ENCODE measurements at places on chromosomes 16 and 17.
A peak's percentile ranks its signal among the peaks of the same experiment; 100 is the strongest.

DNA sequence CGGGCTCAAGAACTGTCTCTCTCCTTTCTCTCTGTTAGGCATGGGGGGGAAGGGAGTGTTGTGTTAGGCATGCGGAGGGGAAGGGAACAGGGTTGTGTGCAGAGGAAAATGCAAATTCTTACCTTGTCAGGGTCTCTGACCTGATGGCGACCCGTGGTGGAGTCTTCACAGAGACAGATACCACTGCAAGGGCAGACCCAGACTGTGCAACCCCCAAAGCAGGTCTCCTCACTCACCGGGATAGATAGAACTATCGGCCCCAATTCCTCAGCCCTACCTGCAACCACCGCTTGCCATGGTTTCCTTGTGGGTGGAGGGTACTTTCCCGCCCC lies 9.6 kb upstream of the MPP2 start:
- DNase-seq, result no peak

DNA sequence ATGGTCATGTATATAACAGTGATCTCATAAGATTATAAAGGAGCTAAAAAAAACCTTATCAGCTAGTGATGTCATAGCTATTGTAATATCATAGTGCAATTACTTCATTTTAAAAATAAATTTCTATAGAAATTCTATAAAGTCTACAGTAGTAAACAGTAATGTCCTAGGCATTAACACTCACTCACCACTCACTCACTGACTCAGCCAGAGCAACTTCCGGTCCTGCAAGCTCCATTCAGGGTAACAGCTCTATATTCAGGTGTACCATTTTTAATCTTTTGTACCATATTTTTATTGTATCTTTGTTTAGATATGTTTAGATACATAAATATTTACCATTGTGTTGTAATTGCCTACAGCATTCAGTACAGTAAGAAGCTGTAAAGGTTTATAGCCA lies 524.4 kb upstream of the CDH5 start:
- DNase-seq, result no peak

- no peak for DNase-seq
These were observed 740 bp upstream of the CMIP start for GRCh38 chr16:81443688-81444447.

- DNase-seq, result no peak
These were observed 104.7 kb downstream of the COPRS start for GRCh38 chr17:31754239-31754945.

DNA sequence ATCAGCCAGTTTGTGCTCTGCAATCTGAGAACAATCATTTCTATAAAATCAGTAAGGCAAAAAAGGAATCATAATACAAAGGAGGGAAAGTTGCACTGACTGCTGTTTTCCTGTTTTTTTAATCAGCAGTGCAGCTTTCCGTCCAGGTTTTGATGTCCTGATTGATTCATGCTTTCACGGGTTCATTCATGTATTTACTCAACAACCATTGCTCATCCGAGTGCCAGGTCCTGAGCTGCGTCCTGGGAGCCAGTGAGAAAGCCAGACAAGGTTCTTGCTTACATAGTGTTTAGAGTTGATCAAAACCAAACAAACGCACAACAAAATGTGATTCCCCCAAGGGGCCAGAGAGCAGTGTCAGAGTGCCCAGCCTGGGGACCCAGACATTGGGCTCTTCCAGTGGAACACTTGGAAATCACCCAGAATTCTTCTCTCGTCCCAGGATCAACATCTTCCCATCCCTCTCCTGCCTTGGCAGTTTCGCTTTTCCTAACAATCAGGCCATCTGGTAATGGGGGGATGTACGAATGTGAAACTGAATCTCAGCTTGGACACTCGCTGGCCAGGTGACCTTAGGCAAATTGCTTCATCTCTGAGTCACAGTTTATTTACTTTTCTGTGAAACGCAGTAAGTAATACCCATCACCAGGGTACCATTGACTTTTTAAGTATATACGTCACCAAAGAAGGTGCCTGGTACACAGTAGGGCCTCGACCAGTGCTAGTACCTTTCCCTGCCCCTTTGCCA lies 13.3 kb upstream of the C1QL1 start:
- no peak for DNase-seq

GRCh38 chr17:9928601-9929333 lies 23.7 kb upstream of the RCVRN start:
- DNase-seq, result no peak

DNA sequence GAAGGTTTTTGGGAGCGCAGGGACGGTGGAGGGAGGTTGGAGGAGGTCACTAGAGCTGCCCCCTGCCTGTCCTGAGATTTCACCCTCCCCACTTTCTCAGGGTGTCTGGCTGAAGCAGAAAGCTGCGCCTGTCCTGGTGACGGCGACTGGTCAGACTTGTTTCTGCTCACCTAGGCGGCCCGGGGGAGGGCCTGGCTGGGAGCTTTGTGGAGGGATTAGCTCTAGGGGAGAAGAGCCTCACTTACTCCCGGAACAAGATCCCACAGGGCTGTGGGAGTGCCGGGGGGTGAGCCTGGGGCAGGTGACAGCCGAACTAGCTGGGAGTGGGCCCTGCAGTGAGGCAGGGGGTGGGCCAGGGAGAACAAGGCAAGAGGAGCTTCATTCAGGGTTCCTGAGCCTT lies 11.5 kb downstream of the NHERF1 start:
- DNase-seq, result no peak

DNA sequence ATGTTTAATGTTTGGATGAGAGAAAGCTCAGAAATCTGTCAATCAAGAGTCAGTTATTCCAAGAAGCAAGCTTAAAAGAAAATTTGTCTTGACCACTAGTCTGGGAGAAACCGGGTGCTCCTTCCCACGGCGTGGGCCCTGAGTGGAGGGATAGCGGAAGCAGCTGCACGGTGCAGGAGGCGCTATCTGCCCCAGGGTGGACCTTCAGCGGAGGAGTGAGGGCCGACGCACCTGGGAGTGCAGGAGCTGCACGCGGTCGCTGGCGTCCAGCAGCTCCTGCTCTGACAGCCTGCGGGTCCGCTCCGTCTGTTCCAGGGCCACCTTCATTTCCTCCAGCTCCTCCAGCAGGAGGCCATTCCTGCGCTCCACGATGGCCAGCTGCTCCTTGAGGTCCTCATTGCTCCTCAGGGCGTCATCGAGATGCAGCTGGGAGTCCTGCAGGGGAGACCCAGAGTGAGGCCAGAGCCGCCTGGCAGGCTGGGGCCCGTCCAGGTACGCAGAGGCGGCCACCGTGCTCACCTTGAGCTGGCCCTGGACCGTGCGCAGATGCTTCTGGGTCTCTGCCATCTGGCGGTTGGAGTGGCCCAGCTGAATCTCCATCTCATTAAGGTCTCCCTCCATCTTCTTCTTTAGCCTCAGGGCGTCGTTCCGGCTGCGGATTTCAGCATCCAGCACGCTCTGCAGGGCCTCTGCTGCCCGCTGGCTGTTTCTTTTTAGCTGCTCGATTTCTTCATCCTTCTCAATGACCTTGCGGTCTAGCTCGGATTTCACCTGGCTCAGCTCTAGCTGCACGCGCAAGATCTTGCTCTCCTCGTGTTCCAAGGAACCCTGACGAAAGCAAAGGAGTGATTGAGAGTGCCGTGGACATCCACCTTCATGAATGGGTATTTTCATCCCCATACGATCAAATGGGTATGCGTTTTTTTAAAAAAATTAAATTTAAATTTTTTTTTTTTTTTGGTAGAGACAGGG lies 63.5 kb downstream of the MYH13 start:
- no peak for DNase-seq

GRCh38 chr16:3992297-3993051 lies 112.0 kb upstream of the CREBBP start:
- DNase-seq, result no peak

DNA sequence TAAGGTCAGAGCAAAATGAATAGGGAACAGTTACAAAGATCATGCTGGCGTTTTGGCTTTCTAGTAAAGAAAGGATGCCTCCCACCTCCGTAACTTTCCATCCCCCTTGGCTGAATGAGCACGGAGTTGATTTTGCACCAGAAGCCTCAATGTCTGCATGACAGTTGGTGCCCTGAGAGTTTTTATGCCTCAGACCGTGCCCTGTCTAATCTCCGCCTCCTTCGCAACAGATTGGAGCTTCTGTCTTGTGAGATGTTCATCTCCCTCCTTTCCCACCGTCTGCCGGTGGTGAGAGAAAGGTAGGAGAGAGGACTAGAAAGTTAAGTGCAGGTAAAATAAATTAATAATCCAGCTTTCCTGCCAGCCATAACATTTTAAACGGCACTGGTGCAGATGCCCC lies 1.9 kb downstream of the HS3ST4 start:
- DNase-seq, result no peak

DNA sequence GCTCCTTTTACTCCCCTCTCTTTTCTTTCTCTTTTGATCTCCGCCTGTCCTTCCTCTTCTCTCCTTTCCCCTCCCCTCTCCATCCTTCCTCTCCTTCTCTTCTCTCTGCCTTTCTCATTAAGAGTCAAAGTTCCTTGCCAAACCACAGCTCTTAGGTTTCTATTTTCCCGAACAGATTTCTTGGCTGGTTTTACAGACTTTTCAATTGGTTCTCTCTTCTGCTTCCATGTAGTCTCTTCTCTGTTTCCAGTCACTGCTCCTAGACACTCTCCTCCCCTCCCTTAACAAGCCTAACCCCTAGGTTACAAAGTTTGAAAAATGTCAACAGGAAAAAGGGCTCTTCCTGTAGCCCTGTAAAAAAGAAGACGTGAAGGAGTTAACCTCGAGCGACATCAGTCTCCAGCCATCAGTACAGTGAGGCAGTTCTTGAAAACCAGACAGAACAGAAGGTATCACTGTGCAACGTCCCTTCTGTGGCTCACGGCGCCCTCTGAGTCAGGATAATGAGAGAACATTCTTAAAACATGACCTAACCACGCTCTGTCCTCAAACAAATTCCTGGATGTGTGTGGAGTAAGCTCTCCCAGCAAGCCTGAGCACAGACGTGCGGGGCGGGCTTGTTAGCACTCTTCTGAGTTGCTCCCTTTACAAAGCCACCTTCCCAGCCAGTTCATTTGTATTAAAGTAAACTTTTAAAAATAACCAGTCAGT lies 11.6 kb upstream of the MARCHF10 start:
- DNase-seq, result no peak

DNA sequence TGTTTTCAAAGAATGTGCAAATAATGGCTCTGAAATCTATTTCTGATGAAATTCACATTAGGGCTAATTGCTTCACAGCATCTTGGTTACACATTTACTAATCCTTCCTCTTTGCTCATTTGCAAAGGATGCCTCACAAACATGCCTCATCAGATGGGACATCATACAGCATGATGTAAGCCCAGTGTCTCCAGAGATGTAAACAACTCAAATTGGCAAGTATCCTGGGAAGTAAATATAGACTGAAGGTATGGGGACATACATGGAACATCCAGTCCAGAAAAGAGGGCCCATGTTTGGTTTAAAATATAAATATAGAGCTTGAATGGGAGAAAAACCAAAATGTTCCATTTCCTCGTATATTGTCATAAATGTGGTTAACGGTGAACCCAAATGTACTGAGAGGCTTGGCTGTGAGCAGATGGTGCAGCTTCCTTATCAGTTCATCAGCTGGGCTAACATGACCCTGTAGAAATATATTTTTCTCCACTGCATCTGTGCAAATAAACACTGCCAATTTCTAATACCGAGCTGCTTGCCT lies 142.9 kb upstream of the NUDT7 start:
- DNase-seq, result no peak

GRCh38 chr17:15966183-15966878 lies 21.4 kb downstream of the ADORA2B start:
- no peak for DNase-seq

GRCh38 chr16:30482366-30482765 lies 9.8 kb downstream of the ITGAL start:
- DNase-seq, result no peak

GRCh38 chr17:1714427-1714979 lies 4.3 kb upstream of the TLCD2 start:
- no peak for DNase-seq

- DNase-seq, result no peak
These were observed 94.7 kb upstream of the TNRC6C start for GRCh38 chr17:77863814-77864161.

- peak; percentile 23 for DNase-seq
These were observed 10.4 kb downstream of the PRR11 start for GRCh38 chr17:59165933-59166342.

DNA sequence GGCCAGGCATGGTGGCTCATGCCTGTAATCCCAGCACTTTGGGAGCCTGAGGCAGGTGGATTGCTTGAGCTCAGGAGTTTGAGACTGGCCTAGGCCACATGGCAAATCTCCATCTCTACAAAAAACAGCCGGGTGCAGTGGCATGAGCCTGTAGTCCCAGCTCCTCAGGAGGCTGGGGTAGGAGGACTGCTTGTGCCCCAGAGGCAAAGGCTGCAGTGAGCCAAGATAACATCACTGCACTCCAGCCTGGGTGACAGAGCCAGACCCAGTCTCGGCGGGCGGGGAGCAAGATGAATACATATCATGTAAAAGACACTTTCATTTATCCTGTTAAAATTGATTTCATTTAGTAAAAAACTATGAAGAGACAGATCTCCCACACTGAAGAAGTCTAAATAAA lies 54.6 kb downstream of the CREBBP start:
- no peak for DNase-seq

DNA sequence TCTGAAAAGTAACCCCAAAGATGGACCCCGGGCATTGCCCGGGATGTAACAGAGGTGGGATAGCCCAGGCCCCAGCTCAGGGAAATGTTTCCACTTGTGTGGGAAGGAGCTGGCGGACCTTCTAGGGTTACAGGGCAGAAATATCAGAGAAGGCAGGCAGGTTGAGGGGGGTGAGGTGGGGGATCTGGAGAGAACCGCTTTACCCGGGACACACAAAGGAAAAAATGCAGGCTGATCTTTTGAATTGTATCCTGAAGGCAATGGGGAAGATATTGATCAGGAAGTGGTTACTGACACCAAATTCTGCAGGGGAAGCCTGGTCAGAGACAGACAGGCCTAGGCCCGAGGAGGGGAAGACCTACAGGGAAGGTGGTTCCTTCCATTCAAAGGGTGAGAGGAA lies 3.5 kb downstream of the SLC47A1 start:
- no peak for DNase-seq

- no peak for DNase-seq
These were observed 89.9 kb downstream of the IRF8 start for GRCh38 chr16:85988723-85989313.

DNA sequence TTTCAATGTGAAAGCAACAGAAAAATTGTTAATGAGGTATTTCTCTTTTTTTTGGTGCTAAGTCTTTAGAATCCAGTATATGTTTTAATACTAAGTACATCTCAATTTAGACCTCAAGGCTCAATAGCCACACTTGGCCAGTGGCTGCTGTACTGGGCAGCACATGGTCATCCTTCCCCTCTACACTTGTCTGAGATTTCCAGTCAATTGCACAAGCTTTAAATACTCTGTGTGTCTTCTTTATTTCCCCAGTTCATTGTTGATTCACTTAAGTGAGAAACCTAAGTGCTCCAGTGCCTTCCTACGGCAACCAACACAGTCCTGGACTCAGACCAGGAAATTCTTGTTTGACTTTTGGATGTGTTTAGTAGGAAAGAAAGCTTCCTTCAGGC lies 62.2 kb downstream of the TNRC6C start:
- no peak for DNase-seq
